ENCODE measurements at places on chromosomes 1 and 21.

DNA sequence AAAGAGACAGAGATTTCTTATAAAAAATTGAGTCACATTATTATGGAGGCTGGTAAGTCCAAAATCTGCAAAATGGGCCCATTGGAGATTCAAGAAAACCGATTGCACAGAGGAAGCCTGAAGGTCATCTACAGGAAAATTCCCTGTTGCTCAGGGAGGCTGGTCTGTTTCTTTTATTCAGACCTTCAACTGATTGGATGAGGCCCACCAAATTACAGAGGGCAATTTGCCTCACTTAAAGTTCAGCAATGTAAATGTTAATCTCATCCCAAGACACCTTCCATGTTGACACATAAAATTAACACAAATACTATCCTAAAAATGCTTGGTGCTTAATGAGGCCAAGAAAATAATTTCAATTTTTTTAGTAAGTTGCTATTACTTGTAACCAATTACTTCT, 219.2 kb upstream of the RUNX1 start:
- no peak for DNase-seq

- peak; percentile 89 for DNase-seq
These were observed 18.1 kb upstream of the COL18A1 start for GRCh38 chr21:45386728-45387371.

- peak; percentile 23 for DNase-seq
These were observed 40.5 kb upstream of the AKT3 start for GRCh38 chr1:243890576-243890975.

DNA sequence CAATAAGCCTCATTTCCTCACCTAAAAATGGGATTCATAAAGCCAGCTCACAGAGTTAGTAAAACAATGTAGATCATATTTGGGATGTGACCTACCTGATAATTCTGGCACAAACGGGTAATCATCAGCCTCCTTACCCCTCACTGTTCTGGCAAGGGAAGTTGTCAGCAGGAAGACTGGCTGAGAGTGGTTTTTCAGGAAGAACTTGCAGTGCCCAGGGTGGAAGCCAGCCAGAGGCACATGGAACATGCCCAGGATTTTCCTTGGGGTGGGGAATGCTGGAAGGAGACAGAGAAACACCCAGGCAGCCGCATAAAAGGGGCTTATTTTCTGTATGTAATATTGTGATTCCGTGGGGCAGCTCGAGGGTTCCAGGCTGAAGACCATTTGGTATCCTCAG, 7.7 kb upstream of the SLC5A9 start:
- DNase-seq, result no peak

Data from stromal cell of bone marrow (primary cell).